Smooth muscle cell of bladder (primary cell): ENCODE measurements at places on chromosomes 2 and 18. TPM values are rescaled to one million over a fixed set of nuclear protein-coding genes. Genes with fewer than 3 reads are reported as not detected.

The SATB2 gene
- 17.6 and 19.0 TPM in 2 replicates for total RNA-seq

The FBXO41 gene
- 1.1 and 1.6 TPM in 2 replicates for total RNA-seq

The DNAJC5G gene
- not detected in 2 replicates for total RNA-seq

The HOXD12 gene
- total RNA-seq = not detected in 2 replicates

The LRP1B gene
- total RNA-seq = under 0.01 TPM in 2 replicates

The RFTN2 gene
- 6.9 and 10.5 TPM in 2 replicates for total RNA-seq

The GALM gene
- total RNA-seq = 18.0 and 20.2 TPM in 2 replicates

The CFC1 gene
- not detected in 2 replicates for total RNA-seq

The PRKAG3 gene
- not detected in 2 replicates for total RNA-seq

The G6PC2 gene
- not detected in 2 replicates for total RNA-seq

The DAPL1 gene
- total RNA-seq = not detected in 2 replicates

The WNT10A gene
- not detected in 2 replicates for total RNA-seq
